ENCODE measurements at places on chromosomes 4 and X.

DNA sequence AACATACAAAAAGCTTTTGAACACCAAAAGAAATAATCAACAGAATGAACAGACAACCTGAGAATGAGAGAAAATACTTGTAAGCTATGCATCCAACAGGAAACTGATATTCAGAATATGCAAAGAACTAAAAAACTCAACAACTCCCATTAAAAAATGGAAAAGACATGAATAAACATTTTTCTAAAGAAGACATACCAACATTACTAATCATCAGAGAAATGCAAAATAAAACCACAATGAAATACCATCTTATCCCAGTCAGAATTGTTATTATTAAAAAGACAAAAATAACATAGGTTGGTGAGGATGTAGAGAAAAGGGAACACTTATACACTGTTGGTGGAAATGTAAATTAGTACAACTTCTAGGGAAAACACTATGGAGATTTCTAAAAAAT is 1161.9 kb downstream of the PCDH19 start:
- ATAC-seq, result no peak

DNA sequence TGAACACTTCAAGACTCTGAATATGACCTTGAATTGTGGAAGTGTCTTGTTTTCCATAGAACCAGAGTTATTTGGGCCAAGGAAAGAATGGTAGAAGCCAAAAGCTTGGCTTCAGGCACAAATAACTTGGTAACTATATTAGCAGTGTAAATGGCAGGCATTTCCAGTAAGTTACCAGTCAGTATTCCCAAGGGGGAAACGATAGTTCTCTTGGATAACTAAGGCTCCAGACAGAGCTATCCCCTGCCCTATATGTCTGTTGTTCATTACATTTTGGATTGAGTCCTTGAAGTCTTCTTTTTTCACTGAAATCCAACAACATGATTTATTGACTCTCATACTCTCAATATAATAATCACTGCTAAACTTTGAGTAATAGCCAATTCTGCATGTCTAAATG is 364.1 kb downstream of the MAGEB5 start:
- ATAC-seq, result no peak

DNA sequence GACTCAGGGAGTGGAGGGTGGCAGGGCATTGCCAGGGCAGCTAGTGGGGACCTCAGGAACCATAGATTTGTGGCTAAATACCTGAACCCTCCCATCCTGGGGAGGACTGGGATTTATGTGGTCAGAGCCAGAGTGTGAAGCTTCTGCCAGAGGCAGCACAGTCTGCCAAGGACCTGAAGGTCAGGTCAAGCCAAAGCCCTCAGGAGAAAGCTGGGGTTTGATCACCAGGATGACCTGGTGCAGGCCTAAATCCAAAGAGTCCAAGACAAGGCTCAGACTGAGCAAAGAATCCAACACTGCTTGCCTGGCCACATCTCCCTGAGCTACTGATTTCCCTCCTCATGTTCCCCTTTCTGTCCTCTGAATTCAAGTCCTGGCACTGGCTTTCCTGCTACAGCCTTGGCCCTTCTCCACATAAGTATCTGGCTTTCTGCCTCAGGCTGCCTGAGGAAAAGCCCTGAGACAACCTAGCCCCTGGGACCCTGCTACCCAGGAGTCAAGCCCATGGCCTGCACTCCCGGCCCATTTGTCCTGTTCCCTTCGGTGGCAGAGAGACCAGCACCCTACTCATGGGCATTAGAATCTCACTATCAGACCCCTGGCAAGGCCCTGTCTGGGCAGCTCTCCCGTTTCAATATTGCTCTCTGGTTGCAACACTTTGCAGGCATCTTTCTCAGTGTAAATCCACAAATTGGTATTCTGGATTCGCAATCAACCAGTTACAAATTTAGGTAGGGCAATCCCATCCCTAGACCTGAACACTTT is 39.3 kb upstream of the SLC25A43 start:
- ATAC-seq, result no peak

DNA sequence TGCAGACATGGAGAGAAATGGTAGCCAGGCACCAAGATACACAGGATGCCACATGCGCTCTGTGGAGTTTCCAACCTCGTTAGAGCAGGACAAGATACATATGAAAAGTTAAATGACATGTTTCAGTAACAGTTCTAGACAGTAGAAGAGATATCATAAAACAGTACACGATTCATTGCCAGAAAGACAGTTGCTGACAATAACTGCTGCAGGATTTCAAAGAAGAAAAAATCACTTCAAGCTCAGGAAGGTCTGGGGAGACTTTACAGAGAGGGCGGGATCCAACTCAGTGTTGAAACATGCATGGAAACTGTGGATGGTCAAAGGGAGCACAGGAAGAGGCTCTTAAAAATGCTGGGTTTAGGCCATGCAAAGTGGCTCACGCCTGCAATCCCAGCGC is 31.0 kb downstream of the DCTD start:
- ATAC-seq, result no peak

DNA sequence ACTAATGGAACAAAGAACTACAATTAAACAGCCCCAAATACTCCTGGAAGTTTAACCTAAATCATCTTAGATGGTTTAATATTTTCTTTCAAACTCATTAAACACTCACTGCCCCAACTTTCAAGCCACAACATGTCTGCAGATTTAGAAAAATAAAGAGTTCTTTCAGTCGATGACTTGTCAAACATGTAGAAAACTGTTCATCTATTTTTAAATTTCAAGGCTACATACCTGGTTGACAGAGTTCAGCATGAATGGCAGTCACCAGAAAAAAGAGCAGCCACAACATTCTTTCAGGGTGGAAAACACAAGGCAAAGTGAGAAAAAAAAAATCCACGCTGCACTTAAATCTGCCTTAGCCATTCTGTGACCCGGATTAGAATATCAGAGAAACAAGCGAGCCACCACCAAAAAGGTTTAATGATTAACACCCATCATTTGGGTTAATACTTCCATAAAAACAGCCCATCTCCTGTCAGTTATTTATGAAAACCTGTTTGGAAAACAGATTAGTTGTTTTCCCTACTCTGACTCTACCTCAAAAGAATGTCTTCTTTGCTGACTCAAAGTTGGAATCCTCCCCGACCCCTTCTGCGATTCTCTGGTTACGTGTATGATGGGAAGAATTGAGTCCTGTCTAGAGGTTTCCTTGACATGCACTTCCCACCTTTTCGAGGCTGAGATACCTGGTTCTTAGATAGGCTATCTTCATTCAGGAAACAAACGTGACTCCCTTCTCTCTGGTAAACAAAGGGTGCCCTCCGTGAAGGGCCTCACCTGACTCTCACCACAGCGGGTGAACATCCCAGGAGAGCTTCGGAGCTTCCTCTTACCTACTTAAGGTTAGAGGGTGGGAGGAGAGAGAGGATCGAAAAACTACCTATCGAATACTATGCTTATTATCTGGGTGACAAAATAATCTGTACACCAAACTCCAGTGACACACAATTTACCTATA is at the start of gene CLTRN:
Gene CLTRN (minus strand): TSS at position 319 of the 958 bp plus-strand sequence. CDS start 30 bp downstream, at position 289.
- no peak for ATAC-seq
